ENCODE measurements at places on chromosomes 1 and 21. TPM values are rescaled to one million over a fixed set of nuclear protein-coding genes. Genes with fewer than 3 reads are reported as not detected.

Gene PCAT6
- total RNA-seq = 3.6 TPM

Gene SDF4
- 85.9 TPM for total RNA-seq

Gene FCRL2
- not detected for total RNA-seq

Gene IVL
- total RNA-seq = not detected

Gene CCDC181
- total RNA-seq = 4.3 TPM

Gene TEDDM1
- not detected for total RNA-seq

Gene CD160
- not detected for total RNA-seq

Gene C4BPA
- not detected for total RNA-seq

Gene SLC22A15
- 8.3 TPM for total RNA-seq

Gene C2CD2
- total RNA-seq = 20.1 TPM

Gene SCAMP3
- total RNA-seq = 59.3 TPM

Gene HPDL
- 10.1 TPM for total RNA-seq

Gene GFI1
- total RNA-seq = 0.20 TPM

Gene ARPC5
- total RNA-seq = 110 TPM

Gene LCE3D
- total RNA-seq = not detected

Gene MYBPH
- not detected for total RNA-seq

Gene LRRC3
- total RNA-seq = 14.1 TPM

Gene CHRM3
- 1.8 TPM for total RNA-seq

Gene RAD54L
- 38.6 TPM for total RNA-seq

Gene QSOX1
- 103 TPM for total RNA-seq

Gene ACTL8
- total RNA-seq = not detected

Gene CACHD1
- total RNA-seq = 29.2 TPM

Gene AJAP1
- total RNA-seq = 22.1 TPM

Gene KRTAP13-3
- not detected for total RNA-seq

Gene MROH7
- 0.14 TPM for total RNA-seq

Gene ARHGAP30
- total RNA-seq = 0.07 TPM

Gene A3GALT2
- total RNA-seq = not detected

Gene ALX3
- not detected for total RNA-seq

Gene LYPD8
- not detected for total RNA-seq

Gene MAP1LC3C
- not detected for total RNA-seq

Gene S100A3
- total RNA-seq = not detected

Gene GBP1
- total RNA-seq = not detected

Gene TMEM269
- total RNA-seq = 0.20 TPM

Gene PUSL1
- 21.7 TPM for total RNA-seq

Gene AADACL3
- 0.24 TPM for total RNA-seq

Gene CLCA4
- total RNA-seq = not detected
